ENCODE measurements at places on chromosomes 11 and 22. TPM values are rescaled to one million over a fixed set of nuclear protein-coding genes. Genes with fewer than 3 reads are reported as not detected.

CBLIF gene
- not detected for total RNA-seq

OR52N4 gene
- total RNA-seq = 0.47 TPM

LDLRAD3 gene
- total RNA-seq = 0.22 TPM

DNA sequence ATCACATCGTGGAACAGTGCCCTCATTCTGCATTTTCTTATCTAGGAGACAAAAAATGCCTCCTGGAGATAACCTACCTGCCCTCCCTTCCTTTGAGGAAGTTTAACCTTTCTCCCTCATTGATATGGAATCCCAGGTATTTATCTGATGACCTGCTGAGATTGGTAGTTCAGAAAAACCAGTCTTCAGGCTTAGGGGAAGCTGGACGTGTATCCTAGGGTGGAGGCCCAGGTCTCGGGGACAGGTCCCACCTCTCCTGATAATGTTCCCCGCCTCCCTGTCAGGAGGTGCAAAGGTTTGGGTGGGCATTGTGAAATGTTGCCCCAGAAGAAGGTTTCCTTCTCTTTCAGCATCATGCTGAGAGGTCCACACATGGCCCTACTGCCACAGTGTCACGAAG lies 186.9 kb upstream of the NAV2 start:
- H3K4me1 ChIP-seq = no peaks in the 10 kb centered on the region
- no peak for DNase-seq
- H3K36me3 ChIP-seq = no peaks in the 10 kb centered on the region
- no peak overlapping the region for H3K27ac ChIP-seq

GRCh38 chr11:64251016-64251752 lies at the start of gene PLCB3:
PLCB3 (plus strand) TSS chr11:64251530; CDS start chr11:64251650, 120 bp downstream.
- H3K36me3 ChIP-seq = peaks cover 2% of the 10 kb centered on the region
- peak within 1 kb of the TSS; percentile 90 for H3K4me3 ChIP-seq
- H3K4me1 ChIP-seq = peaks cover 16% of the 10 kb centered on the region
- no peaks in the 10 kb centered on the region for H3K27me3 ChIP-seq
- H3K27ac ChIP-seq = peak within 1 kb of the TSS; percentile 71

DNA sequence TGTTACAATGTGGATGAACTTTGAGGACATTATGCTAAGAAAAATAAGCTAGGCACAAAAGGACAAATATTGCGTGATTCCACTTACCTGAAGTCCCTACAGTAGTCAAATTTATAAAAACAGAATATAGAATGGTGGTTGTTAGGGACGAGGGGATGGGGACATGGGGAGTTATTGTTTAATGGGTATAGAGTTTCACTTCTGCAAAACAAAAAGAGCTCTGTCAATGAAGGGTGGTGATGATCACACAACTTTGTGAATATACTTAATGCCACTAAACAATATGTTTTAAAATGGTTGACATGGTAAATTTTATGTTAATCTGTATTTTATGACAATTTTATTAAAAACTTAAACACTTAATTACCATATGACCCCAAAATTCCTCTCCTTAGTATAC lies 26.1 kb downstream of the INTS4 start:
- no peak overlapping the region for H3K4me3 ChIP-seq
- H3K27me3 ChIP-seq = no peaks in the 10 kb centered on the region
- DNase-seq = no peak
- peaks cover 23% of the 10 kb centered on the region for H3K36me3 ChIP-seq
- no peaks in the 10 kb centered on the region for H3K4me1 ChIP-seq

GRCh38 chr11:78710417-78710816 lies 135.8 kb upstream of the NARS2 start:
- H3K4me1 ChIP-seq = no peaks in the 10 kb centered on the region
- DNase-seq = no peak
- no peak overlapping the region for H3K27ac ChIP-seq
- H3K27me3 ChIP-seq = peaks cover 3% of the 10 kb centered on the region
- H3K36me3 ChIP-seq = no peaks in the 10 kb centered on the region
- H3K4me3 ChIP-seq = no peak overlapping the region

Data from activated CD8-positive, alpha-beta T cell treated with anti-CD3 and anti-CD28 coated beads for 36 hours (primary cell).